ENCODE measurements at places on chromosomes 12 and 14.

GRCh38 chr12:109767456-109767855 is 53.8 kb downstream of the FAM222A start:
- no peak for DNase-seq

DNA sequence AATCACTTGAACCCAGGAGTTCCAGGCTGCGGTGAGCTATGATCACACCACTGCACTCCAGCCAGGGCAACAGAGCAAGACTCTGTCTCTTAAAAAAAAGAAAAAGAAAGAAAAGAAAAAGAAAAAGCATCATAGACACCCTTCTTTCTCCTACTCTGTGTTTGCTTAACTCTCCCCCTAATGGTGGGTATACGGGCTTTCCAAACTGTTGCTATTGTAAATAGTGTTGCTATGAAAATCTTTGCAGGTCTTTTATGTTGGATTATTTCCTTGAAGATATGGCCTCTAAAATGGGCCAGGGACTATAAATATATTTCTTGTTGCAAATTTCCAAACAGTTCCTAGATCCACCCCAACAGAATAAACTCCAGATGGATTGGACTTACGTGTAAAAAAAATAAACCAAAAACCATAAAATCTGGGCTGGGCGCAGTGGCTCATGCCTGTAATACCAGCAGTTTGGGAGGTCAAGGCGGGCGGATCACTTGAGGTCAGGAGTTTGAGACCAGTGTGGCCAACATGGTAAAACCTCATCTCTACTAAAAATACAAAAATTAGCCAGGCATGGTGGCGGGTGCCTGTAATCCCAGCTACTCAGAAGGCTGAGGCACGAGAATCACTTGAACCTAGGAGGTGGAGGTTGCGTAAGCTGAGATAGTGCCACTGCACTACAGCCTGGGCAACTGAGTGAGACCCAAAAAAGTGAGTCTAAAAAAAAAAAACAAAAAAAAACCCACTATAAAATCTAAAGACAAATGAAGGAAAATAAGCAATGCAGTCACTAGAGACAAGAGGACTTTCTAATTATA is 25.9 kb downstream of the NFKBIA start:
- DNase-seq: no peak

- DNase-seq: peak; percentile 75
Measured at GRCh38 chr12:24798335-24798734, 150.6 kb downstream of the BCAT1 start.

DNA sequence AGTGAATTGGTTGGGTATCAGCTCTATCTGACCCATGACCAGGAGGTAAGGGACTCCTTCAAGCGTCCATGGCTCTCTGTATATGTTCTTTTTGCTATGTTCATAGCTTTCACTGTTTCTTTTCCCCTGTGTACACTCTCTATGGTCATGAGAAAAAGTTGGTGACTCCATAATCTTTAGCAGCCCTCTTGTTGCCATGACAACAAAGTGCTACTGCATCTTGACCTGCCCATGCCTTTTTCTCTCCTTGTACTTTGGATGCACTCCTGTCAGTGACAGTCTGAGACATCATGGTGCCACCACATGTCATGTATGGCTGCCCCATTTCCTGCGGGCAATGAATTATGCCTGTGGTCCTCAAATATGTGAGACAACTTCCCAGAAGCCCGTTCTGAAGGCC is 280.2 kb downstream of the TMEM121 start:
- no peak for DNase-seq

- no peak for DNase-seq
Measured at GRCh38 chr12:106747973-106748436, 26.5 kb upstream of the RIC8B start.

DNA sequence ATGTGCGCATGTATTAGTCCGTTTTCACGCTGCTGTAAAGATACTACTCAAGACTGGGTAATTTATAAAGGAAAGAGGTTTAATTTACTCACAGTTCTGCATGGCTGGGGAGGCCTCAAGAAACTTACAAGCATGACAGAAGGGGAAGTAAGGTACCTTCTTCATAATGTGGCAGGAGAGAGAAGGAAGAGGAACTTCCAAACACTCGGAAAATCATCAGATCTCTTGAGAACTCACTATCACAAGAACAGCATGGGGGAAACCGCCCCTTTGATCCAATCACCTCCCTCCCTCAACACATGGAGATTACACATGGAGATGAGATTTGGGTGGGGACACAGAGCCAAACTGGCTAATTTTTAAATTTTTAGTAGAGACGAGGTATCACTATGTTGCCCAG is 41.8 kb upstream of the SNX6 start:
- peak; percentile 4 for DNase-seq

DNA sequence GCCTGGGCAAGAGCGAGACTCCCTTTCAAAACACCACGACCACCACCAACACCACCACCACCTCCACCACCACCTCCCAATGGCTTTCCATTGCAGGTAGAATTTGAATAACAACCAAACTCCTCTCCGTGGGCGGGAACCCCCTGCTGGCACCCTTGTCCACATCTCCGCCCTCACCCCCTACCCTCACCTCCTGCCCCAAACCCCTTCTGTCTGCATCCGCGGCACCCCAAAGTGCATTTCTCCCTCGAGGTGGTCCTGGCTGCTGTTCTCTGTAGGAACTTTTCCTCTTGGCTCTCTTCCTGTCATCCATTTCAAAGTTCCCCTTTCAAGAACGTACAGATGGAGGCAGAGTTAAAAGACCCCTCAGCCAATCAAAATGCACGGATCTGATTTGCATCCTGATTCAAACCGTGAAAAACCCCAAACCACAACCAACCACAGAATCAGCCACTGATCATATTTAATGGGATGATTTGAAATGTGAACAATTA is 3.8 kb downstream of the SDSL start:
- no peak for DNase-seq

GRCh38 chr12:58359084-58359483 is 417.7 kb downstream of the ATP23 start:
- DNase-seq: no peak
